ENCODE measurements at places on chromosomes 1 and 21.

DNA sequence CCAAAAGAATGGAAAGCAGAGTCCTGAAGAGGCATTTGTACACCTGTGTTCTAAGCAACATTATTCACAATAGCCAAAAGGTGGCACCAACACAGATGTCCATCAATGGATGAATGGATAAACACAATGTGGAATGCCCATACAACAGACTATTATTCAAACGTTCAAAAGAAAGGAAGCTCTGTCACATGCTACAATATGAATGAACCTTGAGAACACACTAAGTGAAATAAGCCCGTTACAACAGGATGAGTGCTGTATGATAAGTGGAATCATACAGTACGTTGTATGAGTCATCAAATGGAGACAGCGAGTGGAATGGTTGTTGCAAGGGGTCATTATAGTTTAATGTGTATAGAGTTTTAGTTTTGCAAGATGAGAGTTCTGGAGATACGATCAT is 80.1 kb downstream of the SH3BGR start:
- DNase-seq, result no peak

DNA sequence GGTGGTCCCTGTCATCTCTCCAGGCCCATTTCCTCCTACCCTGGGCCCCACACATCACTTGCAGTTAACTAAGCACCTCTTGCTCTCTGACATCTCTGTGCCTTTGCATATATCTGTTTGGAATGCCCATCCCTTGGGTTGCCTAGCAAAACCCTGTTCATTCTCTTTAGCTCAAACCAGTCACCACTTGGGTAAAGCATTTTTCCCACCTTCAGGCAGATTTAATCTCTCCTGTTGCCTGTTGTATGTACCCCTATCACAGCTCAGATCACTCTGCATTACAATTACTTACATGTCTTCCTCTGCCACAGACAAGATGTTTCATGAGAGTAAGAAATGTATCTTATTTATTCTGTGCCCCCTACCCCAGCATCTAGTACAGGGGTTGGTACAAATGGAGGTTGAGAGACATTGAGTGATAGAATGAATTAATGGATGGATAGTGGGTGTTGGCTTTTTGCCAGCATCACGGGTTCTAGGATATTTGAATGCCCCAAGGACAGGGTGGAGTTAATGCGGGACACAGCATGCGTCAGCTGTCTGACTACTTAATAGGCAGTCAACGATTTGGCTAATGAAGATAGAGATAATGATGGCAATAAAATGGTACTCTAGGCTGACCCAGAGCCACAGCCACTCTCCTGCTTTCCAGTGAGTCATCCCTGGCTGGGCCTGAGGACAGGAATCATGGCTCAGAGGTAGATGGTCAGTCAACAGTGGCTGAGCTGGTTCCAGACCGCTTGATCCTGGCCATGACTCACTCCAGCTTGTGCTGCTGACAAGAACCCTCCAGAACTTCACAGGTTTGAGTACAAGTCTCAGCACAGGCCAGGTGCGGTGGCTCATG is 6.5 kb downstream of the NR0B2 start:
- DNase-seq, result no peak

- DNase-seq, result no peak
Measured at GRCh38 chr1:70140343-70140742, 65.0 kb downstream of the LRRC40 start.

DNA sequence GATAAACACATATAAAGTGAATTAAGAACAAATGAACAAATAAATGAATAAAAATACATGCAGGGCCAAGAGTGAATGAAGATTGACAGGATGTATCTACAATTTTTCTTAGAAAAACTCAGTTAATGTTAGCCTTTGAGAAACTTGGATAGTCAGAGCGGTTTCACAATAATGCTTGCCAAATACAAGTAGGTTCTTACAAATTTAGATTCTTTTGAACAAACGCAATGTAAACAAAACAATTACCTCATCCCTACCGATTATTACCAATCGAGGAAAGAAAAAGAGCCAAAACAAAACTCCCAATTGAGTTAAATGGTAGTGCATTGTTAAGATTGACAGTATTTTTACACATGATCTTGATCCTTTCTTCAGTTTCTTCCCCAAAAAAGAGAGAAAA is 176.9 kb upstream of the DEPDC1 start:
- DNase-seq, result no peak

DNA sequence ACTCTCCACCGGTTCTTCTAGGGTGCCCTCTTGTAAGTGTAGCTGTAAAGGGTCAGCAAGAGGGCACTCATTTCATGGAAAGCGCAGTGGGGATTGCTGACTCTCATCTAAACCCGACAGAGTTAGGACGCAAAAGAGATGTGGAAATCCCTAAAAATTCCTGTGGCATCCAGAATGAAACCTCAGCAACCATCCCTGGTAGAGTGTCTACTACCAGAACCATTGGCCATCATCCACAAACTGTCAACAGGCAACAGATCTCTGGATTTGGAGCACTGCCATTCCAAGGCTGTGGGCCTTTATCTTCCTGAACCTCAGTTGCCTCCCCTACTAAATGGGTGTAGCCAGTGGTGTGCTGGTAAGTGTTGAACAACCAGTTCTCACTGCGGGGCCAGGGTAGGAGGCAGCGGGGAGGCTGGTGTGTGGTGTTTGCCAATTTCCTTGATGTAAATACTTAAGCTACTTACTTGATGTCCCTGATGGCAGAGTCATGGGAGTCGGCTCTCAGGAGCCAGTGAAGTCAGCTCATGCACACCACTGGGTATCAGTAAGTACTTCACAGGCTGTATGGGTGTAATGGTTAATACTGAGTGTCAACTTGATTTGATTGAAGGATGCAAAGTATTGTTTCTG is 195.8 kb downstream of the KAZN start:
- no peak for DNase-seq

GRCh38 chr1:116713474-116713873 is 40.8 kb upstream of the CD2 start:
- no peak for DNase-seq

- no peak for DNase-seq
Measured at GRCh38 chr1:6859415-6860343, 74.4 kb downstream of the CAMTA1 start.

GRCh38 chr21:32256873-32257620 is 21.8 kb downstream of the MIS18A start:
- no peak for DNase-seq

- no peak for DNase-seq
Measured at GRCh38 chr1:186482661-186483255, 21.8 kb upstream of the PDC start.

DNA sequence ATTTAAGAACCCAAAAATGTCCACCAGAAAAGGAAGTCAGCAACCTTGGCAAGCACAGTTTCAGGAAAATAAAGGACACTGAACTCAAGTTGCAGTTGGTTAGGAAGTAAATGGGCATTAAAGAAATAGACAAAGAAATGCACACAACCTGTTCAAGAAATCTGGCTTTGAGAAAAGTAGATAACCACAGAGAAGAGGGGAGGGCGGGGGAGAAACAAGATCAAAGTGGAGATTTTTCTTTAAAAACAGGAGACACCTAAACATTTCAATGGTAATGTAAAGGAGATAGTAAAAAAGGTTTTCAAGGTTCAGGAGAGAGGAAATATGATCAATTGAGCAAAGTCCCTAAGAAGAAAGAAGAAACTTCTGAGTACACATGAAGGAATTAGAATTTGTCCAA is 29.1 kb downstream of the SYDE2 start:
- DNase-seq, result no peak

DNA sequence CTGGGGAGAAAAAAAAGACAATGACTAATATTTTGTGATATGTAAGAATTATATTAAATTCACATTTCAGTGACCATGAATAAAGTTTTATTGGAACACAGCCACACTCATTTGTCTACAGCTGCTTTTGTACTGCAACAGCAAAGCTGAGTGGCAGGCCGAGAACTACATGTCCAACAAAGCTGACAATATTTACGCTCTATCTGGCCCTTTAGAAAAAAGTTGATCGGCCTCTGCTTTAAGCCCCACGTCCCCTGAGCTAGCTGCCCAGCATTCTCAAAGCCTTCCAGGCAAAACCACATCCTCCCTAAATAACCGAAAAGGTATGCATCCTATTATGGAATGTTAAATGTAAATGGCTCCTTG is 8.6 kb downstream of the SLC2A1 start:
- no peak for DNase-seq

DNA sequence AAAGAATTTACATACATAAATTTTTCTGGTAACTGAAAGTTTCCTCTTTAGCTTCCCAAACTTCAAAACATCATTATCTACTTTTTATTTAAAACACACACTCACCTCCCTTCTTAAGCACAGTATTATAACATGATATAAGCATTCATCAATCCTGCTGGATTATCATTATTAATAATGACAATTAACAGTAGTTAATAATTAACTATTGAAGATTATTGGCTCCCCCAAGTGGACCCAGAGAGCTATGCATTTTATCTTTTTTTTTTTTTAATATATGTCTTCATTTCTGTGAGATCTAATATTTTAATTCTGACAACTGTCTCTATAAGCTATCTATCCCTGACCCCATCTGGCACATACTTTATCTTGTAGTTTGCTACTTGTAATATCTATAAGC is 252.1 kb upstream of the CACYBP start:
- no peak for DNase-seq

DNA sequence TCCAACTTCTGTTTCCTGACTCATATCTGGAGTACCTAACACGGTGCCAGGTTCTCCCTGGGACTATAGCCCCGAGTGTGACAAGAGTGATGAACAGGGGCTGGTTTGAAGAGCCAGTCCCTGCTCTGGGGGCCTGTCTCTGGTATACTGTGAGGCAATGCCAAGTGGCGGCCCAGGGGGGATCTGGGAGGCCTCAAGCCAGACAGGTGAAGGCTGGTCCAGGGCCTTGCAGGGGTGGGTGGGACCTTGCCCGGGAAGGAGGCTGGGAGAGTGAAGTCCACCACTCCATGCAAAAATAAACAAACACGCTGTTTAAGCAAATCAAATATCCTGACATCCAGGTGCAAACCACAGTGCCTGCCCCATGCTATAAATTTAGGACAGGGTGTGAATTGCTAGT is 6.8 kb upstream of the PLXNA2 start:
- DNase-seq, result no peak

DNA sequence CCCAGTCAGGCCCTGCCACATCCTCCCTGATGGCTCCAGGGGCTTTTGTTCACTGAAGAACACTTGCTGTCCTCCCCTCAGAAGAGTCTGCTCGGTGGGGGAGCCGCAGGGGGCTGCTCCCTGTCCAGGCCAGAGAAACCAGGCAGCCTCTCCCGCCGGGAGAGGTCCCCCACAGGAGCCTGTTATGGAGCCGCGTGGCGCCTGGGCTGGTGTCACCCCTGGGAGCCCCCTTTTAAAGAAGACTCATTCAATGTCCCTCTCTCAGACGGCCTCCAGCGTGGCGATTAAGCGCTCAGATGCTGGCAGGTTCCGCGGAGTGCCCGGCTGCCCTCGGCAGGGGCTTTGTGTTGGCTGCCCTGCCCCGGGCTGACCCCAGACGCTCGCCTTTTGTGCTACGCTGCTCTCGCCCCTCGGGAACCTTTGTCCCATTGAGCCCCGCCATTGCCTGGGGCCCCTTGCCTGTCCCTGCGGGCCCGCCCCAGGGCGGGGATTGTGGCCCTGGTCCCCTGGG is 43.1 kb downstream of the SKI start:
- DNase-seq, result no peak

GRCh38 chr21:42155045-42155855 is 63.7 kb upstream of the ABCG1 start:
- DNase-seq, result no peak

- DNase-seq, result no peak
Measured at GRCh38 chr1:12126781-12127180, 40.0 kb upstream of the TNFRSF1B start.

DNA sequence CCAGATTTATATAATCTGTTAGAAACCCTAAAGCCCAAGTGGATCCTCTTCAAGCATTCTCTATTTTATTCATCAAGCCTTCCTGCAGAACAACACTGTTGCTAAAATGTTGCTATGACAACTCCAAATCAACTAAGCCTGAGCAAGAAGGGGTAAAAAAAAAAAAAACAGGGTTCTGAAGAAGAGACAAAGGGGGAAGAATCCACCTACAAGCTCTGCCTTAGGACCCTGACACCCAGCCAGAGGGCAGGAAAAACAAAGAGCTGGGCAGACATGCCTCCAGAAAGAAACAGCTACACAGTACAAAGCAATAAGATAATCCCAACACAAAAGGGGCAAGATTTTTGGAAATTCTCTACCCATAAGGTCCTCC is 1.3 kb downstream of the USF1 start:
- no peak for DNase-seq

DNA sequence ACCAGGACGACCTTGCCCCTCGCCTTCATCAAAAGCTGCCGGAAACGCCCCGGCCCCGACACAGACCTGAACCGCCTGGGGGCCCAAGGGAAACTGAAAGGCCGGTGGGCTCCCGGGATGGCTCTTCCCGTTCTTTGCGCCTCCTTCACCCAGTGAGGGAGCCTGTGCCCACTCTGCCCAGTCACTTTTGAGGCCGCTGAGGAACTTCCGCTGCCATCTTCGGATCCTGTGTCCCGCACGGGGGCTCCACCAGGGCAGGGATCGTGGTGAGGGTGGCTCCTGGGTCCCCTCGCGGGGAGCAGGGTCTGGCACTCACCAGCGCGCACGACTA is 104.0 kb downstream of the PPIAL4G start:
- no peak for DNase-seq

DNA sequence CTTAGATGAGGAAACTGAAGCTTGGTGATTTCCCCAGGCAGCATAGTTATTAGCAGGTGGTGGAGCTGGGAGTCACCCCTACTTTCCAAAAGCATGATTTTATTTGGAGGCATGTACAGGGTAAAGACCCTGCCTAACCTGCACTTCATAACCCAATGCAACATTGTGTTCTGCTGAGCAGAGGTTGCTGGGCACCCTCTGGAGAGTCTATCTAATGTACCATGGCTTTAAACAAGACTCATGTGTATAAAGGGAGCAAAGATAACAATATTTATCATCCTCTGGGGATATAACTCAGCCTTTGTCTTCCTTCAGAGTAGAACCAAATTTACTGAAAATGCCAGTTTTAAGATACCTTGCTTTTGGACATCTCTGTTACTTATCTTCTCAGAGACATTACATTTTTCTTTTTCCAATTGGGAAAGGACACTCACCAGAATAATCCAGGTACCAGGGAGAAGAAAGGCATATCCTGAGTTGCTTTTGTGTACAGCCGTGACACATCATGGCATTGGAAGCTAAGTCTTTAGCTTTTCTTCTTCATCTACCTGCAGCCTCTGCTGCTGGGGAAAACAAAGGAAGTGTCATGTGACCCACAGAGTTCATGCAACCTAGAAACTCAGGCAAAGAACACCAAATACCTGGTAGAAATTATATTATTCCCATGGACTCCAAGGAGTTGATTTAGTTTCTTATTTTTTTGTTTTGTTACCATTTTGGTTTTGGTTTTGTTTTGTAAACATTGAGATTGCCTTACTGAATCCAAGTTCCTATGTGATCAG is 39.6 kb downstream of the ELAVL4 start:
- DNase-seq, result no peak
